Left ventricle myocardium inferior (tissue), 1 donor: ENCODE measurements at places on chromosomes 1 and 21.

DNA sequence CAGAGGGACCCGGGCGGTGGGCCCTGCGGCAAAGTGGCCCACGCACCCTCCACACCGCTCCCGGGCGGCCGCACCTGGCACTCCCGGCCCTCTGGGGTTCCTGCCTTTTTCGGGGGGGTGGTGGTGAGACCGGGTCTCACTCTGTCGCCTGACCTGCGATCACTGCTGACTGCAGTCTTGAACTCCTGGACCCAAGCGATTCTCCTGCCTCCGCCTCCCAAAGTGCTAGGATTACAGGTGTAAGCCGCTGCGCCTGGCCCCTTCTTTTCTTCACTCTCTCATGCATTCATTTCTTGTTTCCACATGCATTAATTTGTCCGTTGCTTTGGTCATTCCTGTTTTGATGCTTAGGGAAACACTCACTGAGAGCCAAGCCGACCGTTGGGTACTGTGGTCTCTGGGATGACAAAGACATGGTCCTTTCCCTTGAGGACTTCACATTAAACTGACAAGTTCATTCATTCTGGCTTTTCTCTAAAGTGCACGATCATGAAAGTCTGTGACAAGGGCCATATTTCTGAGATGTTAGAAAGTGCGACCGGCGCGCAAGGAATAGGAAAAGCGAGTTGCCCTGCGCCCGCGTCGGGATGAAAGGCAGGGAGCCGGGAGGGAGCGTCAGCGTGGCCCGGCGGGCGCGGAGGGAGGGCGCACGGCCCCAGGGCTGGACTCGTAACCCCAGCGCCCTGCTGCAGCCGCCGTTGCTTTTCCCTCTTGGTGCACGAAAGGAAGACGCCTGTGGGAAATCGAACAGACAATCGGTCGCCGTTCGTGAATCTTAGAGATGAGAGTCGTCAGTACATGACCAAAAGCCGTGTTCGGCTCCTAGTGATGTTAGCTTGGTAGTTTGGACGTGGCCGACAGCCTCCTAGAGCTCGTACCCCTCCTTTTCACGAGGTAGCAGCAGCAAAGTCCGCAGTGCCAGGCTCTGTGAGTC is 1.0 kb upstream of the MCOLN2 start:
- peak; percentile 14 for DNase-seq

- no peak for DNase-seq
Observed at GRCh38 chr1:65150583-65151263, 2.7 kb downstream of the AK4 start.

DNA sequence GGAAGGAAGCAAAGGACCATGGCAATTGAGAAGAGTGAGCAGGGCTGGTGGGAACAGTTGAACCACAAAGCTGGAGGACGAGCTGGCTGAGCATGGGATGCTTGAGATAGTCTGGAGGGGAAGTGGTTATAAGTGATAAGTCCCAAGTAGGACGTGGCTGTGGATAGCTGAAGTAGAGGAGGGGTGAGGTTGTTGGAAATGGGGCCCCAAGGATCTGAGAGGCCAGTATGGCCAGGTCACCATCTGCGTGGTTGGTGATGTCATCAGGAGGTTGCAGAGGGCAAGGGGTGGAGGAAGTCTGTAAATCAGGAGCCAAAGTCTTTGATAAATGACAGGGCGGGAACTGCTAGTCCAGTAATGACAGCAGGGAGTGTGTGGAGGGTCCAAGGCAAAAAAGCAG is 11.0 kb upstream of the REN start:
- DNase-seq = no peak

- DNase-seq = no peak
Observed at GRCh38 chr1:85465786-85466134, 801 bp upstream of the DDAH1 start.

DNA sequence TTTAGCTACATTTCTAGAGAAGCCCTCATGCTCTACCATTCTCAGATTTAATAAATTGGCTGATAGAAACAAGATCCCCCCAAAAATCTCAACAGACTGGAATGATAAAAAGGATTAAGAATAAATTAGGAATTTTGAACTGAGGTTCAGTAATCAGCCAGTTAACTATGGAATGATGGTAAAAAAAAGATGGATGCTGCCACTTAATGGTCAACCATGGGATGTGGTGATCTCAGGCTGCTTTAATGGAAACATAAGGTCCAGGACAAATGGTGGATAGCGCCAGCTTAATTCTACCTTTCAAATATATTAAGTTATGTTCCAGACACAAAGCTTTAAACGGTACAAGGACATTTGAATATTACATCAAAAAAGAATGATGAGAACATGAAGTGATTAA is 49.9 kb downstream of the CCN1 start:
- no peak for DNase-seq

- DNase-seq = no peak
Observed at GRCh38 chr1:153939476-153939875, 7.0 kb downstream of the DENND4B start.

DNA sequence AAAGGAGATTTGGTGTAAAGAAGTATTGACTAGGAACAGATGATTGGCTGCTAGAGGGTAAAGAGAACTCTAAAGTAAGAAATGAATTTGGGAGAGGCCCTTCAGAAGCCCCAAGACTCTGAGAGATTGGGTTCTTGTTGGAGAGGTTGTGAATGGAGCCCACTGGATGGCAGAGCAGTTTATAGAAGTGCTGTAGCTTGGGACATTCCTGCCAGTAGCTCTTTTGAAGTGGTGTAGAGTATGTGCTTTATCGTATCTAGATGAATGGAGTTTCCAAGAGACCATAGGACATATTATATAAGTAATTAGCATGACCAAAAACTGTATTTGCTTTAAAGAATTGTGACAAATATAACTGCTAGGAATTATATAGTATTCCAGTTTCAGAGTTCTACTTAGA is 21.3 kb downstream of the USP25 start:
- no peak for DNase-seq

- DNase-seq = no peak
Observed at GRCh38 chr1:172343240-172344160, 77.0 kb upstream of the C1orf105 start.

- no peak for DNase-seq
Observed at GRCh38 chr1:56199956-56200355, 379.4 kb downstream of the PLPP3 start.

GRCh38 chr1:28144203-28145135 is 32.0 kb downstream of the PTAFR start:
- DNase-seq = no peak

GRCh38 chr1:248918131-248918530 is 12.1 kb downstream of the PGBD2 start:
- DNase-seq = no peak

GRCh38 chr21:29640080-29640508 is 299.7 kb downstream of the GRIK1 start:
- DNase-seq = no peak

DNA sequence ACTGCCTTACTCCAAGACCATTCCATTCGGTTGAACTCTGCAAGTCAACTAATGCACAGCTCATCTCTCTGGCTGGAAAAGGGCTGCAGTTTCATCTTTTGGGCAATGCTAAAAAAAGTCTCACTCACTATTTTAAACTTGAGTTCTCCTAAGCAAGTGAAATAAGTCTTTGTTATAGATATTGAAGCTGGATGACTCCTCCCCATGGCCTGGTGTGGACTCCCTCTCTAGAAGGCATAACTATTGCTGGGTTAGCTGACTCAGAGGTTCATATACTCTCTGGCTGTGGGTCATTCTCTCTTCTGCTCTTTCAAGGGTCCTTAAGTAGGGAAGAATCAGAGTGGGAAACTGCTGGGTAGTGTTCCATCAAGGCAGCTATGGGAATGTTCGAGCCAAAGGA is 88.0 kb downstream of the XCL2 start:
- no peak for DNase-seq

DNA sequence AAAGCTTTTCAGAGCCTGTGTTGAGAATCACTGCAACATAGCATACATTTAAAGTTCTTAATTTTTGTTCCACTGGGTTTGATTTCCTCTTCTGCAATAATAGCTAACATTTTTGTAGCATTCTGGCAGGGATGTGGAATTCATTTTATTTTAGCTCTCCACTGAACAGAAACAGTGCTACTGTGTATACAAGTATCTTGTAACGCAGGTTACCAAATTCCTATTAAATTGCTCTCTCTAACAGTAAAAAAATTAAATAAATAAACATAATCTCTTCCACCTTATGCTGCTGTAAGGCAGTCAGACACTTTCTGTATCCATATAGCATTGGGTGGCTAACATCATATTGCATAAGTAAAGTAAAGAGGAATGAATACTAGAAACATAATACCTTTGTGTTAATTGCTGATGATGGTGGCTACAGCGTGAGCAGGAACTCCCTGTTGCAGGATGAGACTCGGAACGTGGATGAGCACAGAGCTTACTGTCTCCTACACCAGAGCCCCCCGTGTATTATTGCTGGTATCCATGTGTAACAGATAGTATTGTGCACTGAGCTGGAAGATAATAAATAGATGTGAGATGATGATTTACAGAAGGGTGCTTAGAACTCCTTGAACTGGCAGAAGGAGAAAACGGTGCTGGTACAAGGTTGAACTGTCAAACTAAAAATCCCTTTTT is 276.9 kb upstream of the SNX7 start:
- no peak for DNase-seq

- DNase-seq = no peak
Observed at GRCh38 chr1:172647987-172648386, 10.9 kb upstream of the FASLG start.

- DNase-seq = no peak
Observed at GRCh38 chr1:98763488-98764150, 102.1 kb downstream of the SNX7 start.

DNA sequence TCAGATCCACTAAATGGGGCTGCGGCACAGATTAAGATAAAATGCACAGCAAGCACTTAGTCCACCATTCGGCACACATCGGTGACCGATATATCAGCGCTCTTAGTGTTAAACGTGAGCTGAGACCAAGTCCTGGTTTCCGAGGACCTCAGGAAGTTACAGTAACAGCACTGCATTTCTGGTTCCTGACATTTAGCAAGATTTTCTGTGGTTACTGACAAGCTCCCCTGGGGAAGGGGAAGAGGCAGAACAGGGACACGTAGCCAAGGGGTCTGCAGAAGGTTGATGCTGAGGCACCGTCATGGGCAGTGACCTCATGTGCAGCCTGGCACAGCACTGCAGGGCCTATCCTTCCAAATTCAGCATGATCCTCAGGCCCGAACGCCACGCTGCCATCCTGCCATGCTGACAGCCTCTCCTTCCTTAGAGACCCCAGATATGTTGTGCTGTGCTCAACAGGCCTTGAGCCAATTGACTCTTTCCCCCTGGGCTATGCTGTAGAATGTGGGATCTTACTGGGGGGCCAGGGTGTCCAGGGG is 13.4 kb upstream of the PEF1 start:
- no peak for DNase-seq

DNA sequence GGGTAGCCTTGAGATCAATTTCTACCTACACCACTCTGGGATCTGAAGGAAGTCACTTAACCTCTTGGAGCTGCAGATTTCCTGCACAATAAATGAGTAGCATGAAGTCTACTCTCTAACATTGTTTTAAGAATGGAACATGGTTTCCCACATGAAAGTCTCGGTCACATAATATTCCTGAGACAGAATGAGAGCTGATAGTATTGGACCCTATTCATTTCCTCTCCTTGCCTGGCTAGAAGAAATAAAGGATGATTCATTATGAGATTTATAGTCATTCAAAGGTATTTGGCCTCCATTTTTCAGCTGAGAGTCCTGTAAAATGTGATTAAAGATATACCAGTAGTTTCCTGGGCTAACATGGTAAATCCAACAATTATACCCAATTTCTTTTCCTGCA is 56.7 kb downstream of the ARHGAP29 start:
- DNase-seq = no peak

GRCh38 chr1:112093372-112093694 is 103.9 kb upstream of the KCND3 start:
- no peak for DNase-seq

GRCh38 chr1:205792961-205793673 is 17.8 kb upstream of the RAB29 start:
- DNase-seq = no peak

DNA sequence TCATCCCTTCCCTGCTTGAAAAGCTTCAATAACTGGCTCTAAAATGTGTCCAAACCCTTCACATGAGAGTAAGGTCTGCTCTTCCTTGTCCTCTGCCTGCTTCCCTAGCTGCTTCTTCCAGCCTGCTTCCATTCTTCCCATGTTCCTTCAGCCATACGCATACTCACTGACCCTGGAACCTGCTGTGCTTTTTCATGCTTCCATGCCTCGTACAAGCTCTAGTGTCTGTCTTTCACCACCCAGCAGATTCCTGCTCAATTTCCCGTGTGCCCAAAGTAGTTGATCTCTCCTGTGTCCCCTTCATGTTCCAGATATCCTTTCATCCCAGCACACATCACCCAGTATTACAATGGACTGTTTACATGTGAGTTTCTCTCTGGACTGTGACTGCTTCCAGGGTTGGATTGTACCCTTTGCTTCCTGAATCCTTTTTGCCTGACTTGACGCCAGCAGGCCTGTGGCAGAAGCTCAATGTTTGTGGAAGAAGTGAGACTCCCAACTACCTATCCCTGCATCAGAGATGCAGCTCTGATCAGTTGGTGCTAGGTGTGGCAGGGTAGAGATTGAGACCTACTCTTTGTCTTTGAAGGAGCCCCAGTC is 35.9 kb upstream of the RNF19B start:
- DNase-seq = no peak

DNA sequence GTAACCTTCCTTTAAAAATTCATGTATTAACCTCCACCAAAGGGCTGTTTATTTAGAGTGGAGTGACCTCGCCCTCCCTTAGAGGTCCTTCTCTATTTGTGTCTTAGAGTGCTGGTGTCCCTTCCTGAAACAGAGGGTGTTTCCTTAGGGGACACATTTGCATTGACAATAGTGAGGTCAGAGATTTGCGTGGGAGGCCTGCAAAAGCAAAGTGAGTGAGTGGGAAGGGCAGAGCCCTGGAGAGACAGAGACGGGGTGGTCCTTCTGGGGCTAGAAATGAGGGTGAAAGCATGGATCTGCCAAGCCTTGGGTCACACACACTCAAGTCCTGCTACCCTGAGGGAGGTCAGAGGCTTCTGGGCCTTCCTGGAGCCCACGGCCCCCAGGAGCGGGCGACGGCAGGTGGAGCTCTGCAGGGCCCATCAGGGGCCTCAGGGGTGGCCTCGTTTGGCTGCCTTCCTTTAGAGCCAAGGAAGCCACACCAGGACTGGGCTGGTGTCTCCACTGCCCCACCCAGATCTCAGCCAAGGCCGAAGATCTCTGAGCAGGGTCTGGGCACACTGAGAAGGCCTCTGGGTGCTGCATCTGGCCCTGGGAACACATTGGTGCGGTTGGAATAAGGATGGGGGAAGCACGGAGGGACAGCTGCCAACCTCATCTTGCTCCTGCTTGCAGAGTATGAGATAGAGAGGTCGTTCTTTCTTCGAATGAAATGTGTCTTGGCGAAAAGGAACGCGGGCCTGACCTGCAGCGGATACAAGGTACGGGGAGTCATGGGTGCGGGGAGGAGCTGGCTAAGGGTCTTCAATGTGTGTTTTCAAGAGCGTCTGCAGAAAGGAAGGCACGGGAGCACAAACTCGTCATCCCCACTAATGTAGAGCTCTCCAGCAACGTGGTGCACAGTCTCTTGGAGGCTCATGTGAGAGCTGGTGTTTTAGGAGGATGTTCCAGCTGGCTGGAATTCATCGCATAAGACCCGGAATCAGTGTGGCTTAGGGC is 23.8 kb downstream of the SIM2 start:
- DNase-seq = no peak
